ENCODE measurements at places on chromosomes 5 and 9.

DNA sequence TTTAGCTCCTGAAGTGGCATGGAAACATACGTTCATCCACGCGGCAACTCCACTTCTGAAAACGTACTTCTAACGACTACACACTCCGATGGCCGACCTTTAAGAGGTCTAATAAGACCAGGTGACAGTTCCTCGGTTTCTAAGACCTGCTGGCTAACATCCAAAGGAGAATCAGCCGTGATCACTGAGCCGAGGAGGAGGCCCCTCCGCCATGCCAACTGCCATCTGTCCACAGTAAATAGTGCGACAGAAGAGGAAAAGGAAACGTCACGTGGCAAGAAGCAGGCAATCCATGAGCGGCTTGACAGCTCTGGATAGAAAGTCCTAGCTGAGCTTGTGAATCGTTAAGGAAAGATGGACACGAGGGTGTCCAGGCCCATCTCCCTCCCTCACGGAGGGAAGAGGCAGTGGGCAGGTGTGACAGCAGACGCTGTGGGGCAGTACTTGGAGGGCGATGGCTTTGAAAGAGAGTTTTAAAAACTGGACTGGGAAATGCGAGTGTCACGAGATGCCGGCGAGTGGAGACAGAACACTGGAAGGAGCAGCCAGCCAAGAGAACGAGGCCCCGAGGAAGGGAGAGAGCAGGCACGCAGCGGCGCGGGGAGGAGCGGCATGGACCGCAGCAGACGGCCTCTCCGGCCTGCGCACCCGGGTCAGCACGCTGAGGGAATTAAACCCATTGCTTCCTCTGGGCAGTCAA, 66.7 kb upstream of the TBC1D9B start:
- DNase-seq: no peak

GRCh38 chr5:107564931-107565372, 105.8 kb downstream of the EFNA5 start:
- DNase-seq: no peak

DNA sequence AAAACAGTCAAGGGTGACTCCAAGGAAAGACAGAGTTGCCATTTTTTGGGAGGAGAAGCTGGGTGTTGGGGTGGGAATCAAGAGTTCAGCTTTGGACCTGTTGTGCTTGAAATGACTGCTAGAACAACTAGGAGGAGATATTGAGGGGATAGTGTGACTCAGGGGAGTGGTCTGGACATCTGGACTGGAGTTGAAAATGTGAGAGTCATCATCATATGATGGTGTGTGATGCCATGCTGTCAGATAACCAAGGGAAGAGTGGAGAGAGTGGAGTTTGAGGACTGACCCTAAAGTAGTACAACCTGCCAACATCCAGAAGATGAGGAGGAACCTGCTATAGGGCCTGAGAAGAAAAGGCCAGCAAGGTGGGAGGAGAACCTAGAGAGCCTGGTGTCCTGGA, 199.7 kb downstream of the ARHGEF28 start:
- no peak for DNase-seq

GRCh38 chr5:36881807-36882206, 5.2 kb downstream of the NIPBL start:
- no peak for DNase-seq

DNA sequence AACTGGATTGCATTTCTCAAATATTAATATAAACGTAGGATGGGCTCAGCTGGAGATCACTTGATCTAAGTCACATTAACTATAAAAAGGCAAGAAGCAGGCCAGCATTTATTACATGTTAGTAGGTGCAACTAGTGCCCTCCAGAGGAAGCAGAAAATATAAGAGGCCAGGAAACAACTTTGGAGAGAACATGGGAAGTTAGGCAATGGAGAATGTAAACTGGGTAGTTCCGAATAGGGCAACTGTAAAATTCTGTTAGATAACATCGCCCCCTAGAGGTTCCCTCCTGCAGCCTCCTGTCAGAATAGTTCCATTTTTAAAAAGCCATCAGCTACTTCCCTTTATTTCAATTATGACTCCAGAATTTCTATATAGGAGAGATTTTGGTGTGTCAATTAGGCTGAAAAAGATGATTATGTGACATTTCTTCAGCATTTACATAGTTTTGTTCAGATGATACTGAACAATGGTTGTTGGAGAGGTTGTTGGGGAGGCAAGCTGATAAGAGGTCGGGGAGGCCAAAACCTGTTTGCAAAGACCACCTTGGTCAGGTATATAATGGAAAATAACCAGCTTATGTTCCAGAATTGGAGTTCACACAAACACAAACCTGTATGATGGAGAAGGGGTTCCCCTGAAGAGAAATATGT, 22.4 kb downstream of the CCL28 start:
- DNase-seq: peak; percentile 21

DNA sequence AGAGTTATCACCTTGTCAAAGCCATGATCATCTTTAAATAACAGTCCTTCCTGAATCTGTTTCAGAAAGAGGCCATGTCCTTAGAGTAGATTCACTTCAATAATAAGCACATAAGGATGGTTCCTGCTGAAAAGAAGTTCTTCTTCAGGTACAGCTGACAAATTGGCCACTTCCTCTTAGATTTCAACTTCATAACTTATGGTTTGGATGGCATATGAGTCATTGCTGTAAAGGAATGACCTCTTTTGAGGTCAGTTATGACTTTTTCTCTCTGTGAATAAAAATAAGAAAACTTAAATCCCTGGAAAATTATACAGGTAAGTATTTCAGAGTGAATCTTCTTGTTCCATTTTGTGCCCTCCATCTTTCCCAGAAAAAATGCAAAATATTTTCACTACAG, 555.3 kb upstream of the ZNF462 start:
- DNase-seq: no peak

DNA sequence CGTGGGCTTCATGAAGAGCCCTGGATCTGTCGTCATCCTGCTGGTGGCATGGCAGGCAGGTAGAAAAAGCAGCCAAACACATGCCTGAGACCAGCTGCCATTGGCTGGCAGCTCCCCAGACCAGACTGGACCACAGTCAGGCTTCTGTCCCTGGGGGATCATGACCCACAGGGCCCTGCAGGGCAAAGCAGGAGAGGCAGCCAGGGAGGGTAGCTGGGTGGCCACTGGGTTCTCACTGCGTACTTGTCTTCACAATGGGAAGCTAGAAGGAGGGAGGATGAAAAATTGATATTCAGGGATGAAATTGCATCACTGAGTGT, 67.8 kb upstream of the GARNL3 start:
- no peak for DNase-seq

DNA sequence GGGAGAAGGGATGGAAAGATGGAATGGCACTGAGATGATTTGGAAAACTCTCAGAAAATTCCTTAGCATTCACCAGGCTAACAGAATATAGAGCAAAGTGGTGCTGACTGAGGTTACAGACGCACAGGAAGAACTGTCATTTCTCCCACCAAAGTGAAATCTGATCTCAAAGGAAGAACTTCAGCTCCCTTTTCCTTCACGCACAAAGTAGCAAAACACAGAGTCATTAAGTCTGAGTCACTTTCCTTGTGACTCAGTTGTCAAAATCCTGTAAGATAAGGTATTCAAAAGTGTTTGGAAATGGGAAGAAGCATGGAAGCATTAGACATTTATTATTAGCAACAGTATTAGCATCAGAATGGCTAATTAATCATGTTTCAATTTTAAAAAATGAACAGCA, 11.7 kb downstream of the MPDZ start:
- no peak for DNase-seq

GRCh38 chr5:995318-995717, 13.3 kb upstream of the NKD2 start:
- DNase-seq: no peak

GRCh38 chr9:91382298-91382697, 20.6 kb upstream of the AUH start:
- no peak for DNase-seq

DNA sequence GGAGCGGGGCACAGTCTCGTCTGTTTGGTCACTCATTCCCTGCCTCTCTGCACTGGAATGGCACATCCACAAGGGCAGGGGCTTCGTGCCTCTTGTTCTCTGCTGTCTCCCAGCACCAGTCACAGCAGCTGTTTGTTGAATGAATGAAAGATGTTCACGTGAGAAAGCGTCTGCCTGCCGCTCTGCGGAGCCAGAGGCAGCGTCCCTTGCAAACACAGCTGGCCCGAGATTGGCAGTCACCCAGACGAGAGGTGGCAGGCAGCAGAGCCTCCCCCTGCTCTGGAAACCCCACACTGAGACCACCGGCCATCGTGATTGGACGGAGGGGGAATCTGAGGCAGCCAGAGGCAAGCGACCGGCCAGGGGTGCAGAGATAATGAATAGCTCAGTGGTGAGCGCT, 6.0 kb upstream of the FAM163B start:
- no peak for DNase-seq

GRCh38 chr5:170769246-170769645, 14.3 kb upstream of the GABRP start:
- DNase-seq: no peak

DNA sequence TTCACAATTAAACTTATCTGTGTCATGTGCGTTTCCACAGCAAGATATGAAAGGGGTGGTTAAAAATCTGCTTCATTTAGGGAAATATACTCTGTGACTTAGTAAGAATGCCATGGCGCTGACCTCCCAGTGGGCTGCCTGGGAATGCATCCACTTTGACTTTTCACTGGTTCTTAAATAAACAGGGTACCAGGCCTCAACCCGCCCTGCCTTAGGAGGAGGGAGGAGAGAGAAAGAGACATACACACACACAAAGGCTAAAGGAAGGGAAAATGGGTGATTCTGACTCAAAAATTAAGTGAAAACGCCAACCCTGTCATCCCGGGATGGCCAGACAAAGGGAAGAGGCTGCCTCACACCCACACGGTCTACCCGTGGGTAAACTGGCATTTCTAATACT, 122.1 kb downstream of the EBF1 start:
- DNase-seq: no peak

DNA sequence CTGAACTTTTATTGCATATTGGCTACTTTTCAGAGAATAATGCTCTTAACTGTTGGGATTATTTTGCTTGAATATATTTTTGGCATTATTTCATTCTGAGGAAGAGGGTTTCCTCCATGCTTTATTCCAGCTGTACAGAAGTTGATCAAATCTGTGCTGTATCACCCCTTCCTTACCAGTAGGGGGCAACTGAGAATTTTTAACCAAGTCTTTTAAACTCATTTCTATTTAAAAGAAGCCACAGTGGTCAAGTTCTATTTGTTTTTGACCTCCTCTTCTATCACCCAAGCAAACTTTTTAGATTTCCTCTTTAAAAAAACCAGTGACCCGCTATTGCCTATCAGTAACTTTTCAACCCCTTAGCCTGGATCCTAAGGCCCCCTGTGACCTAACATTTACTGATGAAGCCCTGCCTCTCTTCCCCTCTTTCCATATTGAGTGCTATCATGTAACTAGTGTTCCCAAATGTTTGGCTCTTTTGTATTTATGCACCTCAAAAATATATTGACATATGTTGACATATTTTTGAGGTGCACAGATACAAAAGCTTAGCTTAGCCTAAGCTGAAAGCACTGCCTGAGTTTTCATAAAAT, 80.6 kb downstream of the FBXO4 start:
- no peak for DNase-seq

DNA sequence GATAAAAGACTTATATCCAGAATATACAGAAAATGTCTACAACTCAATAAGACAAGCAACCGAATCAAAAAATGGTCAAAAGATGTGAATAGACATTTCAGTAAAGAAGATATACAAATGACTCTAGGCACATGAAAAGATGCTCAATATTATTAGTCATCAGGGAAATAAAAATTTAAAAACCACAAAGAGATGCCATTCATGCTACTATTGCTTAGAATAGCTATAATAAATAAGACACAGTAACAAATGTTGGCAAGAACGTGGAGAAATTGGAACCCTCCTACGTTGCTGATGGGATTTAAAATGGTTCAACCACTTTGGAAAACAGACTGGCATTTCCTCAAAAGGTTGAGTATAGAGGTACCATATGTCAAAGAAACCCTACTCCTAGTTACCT, 39.8 kb downstream of the POLK start:
- DNase-seq: no peak

GRCh38 chr9:16344343-16344742, 526.1 kb downstream of the BNC2 start:
- no peak for DNase-seq

- no peak for DNase-seq
Observed at GRCh38 chr5:180873615-180874520, 12.8 kb upstream of the ZFP62 start.

- no peak for DNase-seq
Observed at GRCh38 chr9:138013273-138013672, 135.7 kb downstream of the CACNA1B start.

- no peak for DNase-seq
Observed at GRCh38 chr5:175463641-175464040, 14.7 kb upstream of the SFXN1 start.

- no peak for DNase-seq
Observed at GRCh38 chr9:93536874-93537273, 39.5 kb upstream of the PHF2 start.

GRCh38 chr9:23467276-23467675, 358.8 kb downstream of the ELAVL2 start:
- no peak for DNase-seq

- DNase-seq: no peak
Observed at GRCh38 chr5:139882316-139882715, 86.7 kb downstream of the PSD2 start.

GRCh38 chr9:135413086-135413375, 66.6 kb upstream of the PPP1R26 start:
- no peak for DNase-seq

DNA sequence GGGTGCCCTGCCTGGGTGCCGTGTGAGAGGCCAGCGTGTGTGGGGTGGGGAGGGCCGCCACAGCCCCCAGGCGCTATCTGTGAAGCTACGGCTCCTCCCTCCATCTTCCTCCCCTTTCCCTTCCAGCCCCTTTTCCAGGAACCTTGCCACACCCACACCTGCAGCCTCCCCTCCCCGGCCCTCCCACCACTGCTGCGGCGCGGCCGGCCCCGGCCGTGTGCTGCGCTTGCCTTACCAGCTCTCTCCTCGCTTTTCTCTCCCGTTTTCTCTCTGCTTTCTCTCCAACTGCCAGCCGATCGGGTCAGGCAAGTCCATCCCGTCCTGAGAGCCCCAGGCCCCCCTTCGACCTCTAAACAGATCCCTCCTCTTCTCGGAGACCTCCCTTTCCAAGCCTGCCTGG, 21.4 kb downstream of the GOLGA2 start:
- DNase-seq: no peak

DNA sequence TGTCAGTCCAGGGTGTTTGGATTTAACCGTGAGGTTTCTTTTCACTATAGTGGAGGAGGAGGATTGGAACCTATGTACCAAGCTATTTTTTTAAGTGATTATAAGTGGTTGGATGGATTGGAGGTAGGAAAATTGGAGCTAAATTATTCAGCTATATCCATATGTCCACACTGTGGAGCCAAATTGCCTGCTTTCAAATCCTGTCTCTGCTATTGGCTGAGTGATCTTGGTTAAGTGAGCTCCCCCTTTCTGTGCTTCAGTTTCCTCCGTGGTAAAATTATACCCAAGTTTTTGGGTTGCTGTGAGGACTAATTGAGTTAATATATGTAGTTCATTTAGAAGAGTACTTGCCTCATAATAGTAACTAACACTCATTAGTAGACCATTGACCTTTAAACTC, 2.5 kb downstream of the CENPP start:
- no peak for DNase-seq
